ENCODE measurements at places on chromosomes 2 and 18. TPM values are rescaled to one million over a fixed set of nuclear protein-coding genes. Genes with fewer than 3 reads are reported as not detected.

- DNase-seq, result no peak
These were observed 73.6 kb downstream of the CD226 start for GRCh38 chr18:69874058-69874457.

DNA sequence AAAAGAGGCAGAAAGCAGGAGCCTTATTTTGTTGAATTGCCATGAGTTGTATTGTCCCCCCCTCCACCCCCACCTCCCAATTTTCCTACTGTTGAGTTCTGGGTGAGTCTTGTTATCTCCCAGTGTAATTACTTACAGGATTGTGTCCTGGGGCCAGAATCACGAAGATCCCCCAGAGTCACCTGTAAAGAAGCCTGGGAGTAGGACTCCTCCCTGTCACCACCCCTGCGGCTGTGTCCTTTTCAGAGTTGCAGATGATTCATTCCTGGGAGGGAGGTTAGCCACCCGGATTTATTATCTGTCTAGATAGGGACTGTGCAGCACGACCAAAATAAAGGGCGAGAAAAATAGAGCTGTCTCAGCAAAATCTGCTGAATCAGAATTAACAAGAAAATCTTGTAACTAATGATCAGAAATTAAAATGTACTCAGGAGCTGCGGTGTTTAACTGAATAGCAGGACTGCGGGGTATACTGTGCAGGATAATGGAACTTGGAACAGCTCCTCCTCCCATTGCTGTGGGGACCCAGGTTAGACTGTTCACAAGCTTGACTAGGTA, 81.7 kb upstream of the CAPN13 start:
- DNase-seq, result no peak

GRCh38 chr2:102487761-102488462, 14.9 kb downstream of the SLC9A4 start:
- DNase-seq, result no peak

- peak; percentile 26 for DNase-seq
These were observed at the start of gene RAB12 for GRCh38 chr18:8608795-8609658. Gene RAB12, plus strand, starts transcription at chr18:8609437. Its CDS starts 3 bp downstream, at chr18:8609440.

DNA sequence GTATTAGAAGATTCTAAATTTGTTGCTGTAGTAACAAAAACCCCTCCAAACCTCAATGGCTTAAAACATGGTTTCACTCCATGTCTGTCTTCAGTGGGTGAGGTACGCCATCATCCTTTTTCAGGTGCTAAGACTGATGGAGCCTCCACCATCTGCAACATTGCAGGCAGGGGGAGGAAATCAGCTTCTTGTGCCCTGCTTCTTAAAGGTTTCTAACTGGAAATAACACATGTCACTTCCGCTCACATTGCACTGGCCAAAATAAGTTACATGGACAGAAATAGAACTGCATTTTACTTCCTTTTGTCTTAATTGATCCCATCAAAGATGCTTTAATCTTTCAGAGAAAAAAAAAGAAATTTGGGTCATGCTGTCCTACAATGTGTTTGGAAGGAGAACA, 94.1 kb downstream of the GALNT3 start:
- DNase-seq, result no peak

- no peak for DNase-seq
These were observed 98.1 kb downstream of the COL6A3 start for GRCh38 chr2:237315829-237316225.

DNA sequence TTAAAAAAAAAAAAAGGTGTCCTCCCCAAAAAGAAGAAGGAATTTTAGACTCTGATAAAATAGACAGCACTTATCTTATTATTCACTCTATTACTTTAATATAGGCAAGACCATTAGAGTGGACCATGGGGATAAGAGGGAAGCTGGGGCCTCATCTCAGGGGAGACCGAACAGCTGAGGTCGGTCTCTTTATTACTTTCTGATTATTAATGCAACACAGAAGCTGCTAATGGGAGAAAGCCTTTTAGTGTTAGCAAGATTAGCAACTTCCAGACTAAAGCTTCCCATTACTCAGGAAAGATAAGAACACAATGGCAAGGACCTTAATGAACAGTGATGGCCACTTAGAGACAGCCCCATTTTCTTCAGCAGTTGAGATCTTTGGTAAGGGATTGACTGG, 135.5 kb downstream of the TMEFF2 start:
- no peak for DNase-seq

DNA sequence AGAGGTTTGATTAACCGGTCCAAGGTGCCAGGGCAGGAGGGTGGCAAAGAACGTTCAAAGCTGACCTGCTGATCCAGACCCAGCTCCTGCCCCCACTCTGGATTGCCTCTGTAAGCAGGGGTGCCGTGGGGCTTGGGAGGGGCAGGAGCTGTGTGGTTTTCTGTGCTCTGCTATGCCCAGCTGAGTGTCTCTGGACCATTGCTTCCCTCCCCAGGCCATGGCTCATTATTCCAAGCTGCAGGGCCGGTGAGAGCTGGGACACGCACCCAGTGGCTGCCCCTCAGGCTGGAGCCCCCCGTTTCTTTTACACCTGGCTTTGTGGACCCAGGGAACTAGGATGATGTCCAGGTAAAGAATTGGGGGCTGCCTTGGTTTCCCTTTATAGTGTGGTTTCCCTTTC, 238.4 kb upstream of the HS6ST1 start:
- DNase-seq, result no peak

GRCh38 chr2:231399046-231399852, 3.7 kb downstream of the B3GNT7 start:
- DNase-seq, result no peak

- DNase-seq, result no peak
These were observed 118.5 kb upstream of the CDCA7 start for GRCh38 chr2:173235947-173236803.

DNA sequence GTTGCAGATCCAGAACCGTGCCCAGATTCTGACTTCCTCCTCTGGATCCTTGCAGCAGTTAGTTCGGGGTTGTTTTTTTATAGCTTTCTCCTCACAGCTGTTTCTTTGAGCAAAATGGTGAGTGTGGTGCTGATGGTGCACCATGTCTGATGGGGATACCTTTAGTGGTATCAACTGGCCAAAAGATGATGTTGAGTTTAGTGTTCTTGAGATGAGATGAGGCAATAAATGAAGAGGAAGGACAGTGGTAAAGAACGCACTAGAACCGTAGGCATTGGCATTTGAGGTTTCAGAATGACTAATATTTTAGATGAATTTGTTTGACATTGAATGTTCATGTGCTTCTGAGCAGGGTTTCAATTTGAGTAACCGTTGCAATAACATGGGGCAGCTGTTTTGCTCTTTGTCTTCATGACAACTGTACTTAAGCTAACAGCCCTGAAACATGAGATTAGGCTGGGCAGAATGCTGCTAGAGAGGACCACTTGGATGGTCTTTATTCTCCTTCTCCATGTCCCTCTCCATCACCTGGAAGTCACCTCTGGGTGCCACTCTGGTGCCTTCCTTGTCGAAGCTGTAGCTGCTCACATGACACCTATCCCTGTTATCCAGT, 3.9 kb downstream of the CTLA4 start:
- no peak for DNase-seq

GRCh38 chr18:78244779-78245178, 734.8 kb upstream of the SALL3 start:
- DNase-seq, result no peak

DNA sequence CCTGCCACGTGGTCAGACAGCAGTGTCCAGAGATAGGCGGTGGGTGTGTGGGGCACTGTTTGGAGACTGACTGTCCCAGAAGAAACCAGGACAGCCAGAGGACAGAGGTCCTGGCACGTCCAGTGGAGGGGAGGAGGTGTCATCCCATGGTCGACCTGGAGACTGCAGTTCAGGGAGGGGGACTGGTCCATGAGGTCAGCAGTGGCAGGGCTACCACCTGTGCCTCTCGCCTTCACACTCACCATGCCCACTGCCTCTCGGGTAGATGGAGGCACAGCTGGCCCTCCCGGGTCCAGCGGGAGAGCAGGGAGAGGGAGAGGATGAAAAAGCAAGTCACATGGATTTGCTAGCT, 53.9 kb downstream of the INHBB start:
- no peak for DNase-seq

- no peak for DNase-seq
These were observed 38.5 kb downstream of the MYO3B start for GRCh38 chr2:170216428-170216827.

- DNase-seq, result no peak
These were observed 370.0 kb downstream of the SLC4A3 start for GRCh38 chr2:219997341-219997851.

GRCh38 chr2:96156011-96156820, 11.0 kb upstream of the DUSP2 start:
- no peak for DNase-seq

TNFRSF11A gene
- 14.2 TPM for total RNA-seq

HAAO gene
- total RNA-seq, result 33.7 TPM

CCDC148 gene
- 0.71 TPM for total RNA-seq

RAD51AP2 gene
- total RNA-seq, result not detected

LAMA1 gene
- total RNA-seq, result not detected

DSEL gene
- 38.5 TPM for total RNA-seq

MAP3K19 gene
- total RNA-seq, result not detected

LYG2 gene
- total RNA-seq, result not detected
